ENCODE measurements at places on chromosomes 6 and 20. TPM values are rescaled to one million over a fixed set of nuclear protein-coding genes. Genes with fewer than 3 reads are reported as not detected.
A peak's percentile ranks its signal among the peaks of the same experiment; 100 is the strongest.

RHAG gene
- not detected for total RNA-seq

SRMS gene
- total RNA-seq: not detected

ROS1 gene
- not detected for total RNA-seq

EYS gene
- 0.50 TPM for total RNA-seq

SLC35D3 gene
- not detected for total RNA-seq

MAP7 gene
- not detected for total RNA-seq

LPA gene
- total RNA-seq: not detected

GRCh38 chr6:40393641-40394040, 193.5 kb downstream of the LRFN2 start:
- no peak for DNase-seq

- DNase-seq: no peak
These were observed 24.7 kb downstream of the TAF4 start for GRCh38 chr20:62040933-62041332.

- DNase-seq: no peak
These were observed 60.1 kb downstream of the FAM217A start for GRCh38 chr6:4018924-4019236.

DNA sequence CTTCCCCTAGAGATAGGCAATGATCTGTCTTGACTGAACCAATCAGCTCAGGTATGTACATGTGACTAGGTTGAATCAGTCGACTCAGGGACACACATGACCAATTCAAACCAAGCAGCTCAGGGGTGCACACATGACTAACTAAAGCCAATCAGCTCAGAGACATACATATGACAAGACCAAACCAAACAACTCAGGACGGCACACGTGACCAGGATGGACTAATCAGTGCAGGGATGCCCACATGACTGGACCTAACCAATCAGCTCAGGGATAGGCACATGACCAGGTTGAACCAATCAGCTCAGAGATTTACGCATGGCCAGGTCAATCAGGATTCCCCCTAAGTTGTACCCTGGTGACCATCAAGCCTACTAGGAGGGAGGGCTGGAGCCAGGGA, 310.3 kb downstream of the CDH26 start:
- no peak for DNase-seq

GRCh38 chr6:45881705-45882467, 133.8 kb downstream of the CLIC5 start:
- no peak for DNase-seq

- no peak for DNase-seq
These were observed 42.3 kb downstream of the HIVEP2 start for GRCh38 chr6:142902636-142903053.

GRCh38 chr6:19721766-19722377, 115.3 kb upstream of the ID4 start:
- DNase-seq: no peak

DNA sequence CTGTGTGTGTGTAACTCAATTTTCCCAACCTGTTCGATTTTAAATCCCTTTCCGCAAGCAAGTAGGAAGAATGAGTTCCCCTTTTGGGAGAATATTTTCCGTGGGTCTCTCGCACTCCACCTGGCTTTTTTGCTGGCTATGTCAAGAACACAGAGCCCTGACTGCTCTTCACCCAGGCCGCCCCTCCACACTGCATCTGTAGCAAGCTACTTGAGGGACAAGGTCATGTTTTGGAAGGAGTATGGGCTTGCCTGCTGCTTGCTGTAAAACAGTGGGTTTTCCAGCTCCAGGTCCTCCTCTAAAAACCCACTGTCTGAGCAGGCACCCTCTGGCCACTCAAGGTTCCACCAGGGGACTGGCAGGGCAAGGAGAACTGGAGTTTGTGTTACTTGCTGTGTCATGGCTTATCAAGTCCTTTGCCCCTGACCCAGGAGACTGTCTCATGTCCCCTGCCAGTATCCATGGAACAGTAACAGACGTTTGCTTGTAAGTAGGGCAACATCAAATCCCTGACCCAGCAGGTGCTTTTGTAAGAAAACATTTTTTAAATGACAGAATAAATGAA, 35.5 kb upstream of the SYNJ2 start:
- no peak for DNase-seq

DNA sequence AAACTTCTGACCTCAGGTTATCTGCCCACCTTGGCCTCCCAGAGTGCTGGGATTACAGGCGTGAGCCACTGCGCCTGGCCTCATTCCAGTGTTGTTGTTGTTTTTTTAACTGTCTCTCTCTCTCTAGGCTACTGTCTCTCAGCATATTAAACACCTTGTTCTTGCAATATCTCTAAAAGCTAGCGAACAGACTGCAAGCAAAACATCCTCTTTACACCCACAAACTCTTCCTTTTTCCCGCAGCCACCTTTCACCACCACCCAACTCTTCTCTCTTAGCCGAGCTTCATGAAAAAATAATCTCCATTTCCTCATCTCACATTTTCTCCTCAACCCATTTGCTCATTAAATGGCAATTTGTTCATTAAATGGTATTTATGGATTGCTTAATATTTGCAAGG, 45.5 kb downstream of the SGK1 start:
- DNase-seq: no peak

GRCh38 chr6:121791396-121792315, 356.2 kb downstream of the GJA1 start:
- DNase-seq: no peak

- no peak for DNase-seq
These were observed 26.9 kb downstream of the CLVS2 start for GRCh38 chr6:123022975-123023374.

DNA sequence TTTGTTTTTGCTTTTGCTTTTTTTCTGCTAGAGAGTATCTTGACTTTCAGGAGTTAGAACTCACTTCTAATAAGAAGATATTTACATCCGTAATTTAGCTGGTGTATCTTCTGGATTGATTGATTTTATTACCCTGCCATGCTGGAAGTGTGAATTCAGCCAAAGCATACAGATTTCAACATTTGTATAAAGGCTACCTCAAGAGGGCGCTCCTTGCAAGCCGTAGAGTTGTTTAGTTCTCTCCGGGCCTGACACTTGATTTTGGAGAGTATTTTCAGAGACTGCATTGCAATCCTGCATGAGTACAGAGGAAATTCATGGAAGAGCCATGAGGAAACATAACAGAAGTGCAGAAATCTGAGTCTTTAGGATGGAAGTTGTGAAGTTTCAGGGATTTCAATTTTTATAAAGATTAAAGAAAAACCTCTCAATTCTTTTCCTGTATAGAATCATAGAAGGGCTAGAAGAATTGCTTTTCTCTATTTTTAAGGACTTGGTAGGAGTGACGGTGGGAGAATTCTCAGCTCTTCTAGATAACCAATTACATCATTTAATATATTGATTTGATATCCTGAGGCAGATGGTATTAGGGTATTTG, 66.7 kb upstream of the TIAM2 start:
- DNase-seq: peak; percentile 82

GRCh38 chr20:55054453-55054852, 579.1 kb downstream of the DOK5 start:
- no peak for DNase-seq

- DNase-seq: no peak
These were observed 55.4 kb downstream of the NFATC2 start for GRCh38 chr20:51487076-51487475.

- no peak for DNase-seq
These were observed 349.8 kb downstream of the CDC5L start for GRCh38 chr6:44737341-44737740.

GRCh38 chr6:144718431-144718830, 433.3 kb downstream of the UTRN start:
- DNase-seq: no peak

DNA sequence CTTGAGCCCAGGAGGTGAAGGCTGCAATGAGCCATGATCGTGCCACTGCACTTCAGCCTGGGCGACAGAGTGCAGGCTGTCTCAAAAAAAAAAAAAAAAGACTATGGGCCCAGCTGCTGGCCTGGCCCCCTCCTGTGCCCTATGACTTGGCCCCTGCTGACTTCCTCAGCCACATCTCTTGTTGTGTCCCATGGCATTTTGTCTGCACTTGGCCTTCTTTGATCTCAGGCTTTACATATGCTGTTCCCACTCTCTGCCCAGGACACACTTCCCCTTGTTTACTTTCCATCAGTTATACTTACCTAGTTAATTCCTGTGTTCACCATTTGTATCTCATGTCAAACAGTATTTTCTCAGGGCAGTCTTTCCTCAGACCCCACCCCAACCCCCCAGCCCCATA, 44.5 kb downstream of the RPRD1B start:
- no peak for DNase-seq

GRCh38 chr6:159098636-159099106, 53.9 kb upstream of the TAGAP start:
- no peak for DNase-seq

DNA sequence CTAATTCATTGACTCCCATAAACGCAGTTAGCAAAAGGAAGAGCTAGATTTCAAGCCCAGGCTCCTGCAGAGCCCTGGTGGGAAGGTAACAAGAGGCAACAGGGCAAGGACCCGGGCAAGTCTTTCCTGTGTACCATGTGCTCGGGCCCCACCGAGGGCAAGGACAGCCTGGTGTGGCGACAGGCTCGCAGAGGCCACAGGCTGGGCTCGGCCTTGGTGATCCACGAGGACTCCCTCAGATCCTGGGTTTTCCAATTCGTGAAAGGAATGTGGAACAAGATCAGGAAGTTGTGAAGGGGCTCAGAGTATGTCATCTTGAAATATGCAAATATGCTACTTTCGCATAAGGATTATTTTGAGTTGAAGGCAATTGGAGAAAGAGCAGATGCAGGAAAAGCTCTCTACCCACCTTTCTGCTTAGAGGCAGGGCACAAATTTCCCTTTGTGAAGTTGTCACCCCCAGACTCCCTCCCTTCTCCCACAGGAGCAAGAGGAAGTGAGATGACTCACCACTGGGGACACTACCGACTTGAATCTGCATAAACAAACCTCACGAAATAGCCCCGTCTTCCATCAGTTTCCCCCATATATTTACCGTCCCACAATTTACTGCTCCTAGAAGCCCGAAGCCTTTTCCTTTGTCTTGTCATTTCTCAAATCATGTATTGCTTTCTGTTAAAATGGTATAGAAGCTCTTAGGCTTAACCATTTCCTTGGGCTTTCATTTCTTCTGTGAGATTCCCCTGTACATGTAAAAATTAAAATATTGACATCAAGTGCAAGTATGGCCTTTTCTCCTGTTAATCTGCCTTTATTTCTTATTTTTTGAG, 79.0 kb downstream of the PSMG4 start:
- peak; percentile 80 for DNase-seq

DNA sequence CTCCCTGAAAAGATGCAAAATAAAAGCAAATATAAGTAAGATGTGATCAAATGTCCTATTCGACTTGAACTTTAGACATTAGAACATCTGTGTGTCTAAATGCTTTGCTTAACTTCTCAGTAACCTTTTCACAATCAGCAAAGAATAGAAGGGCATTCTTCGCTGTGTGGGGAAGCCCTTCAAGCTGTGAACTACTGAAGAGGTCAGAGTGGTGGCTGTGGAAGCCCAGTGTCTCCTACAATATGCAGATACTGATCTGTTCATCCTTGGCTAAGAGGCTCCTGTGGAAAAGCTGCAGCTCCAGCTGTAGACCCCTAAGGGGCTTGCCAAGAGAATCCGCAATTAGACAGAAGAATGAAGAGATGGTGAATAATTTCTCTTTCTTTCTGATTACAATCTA, 400.3 kb upstream of the SASH1 start:
- DNase-seq: no peak
